ENCODE measurements at places on chromosomes 5 and 9.

DNA sequence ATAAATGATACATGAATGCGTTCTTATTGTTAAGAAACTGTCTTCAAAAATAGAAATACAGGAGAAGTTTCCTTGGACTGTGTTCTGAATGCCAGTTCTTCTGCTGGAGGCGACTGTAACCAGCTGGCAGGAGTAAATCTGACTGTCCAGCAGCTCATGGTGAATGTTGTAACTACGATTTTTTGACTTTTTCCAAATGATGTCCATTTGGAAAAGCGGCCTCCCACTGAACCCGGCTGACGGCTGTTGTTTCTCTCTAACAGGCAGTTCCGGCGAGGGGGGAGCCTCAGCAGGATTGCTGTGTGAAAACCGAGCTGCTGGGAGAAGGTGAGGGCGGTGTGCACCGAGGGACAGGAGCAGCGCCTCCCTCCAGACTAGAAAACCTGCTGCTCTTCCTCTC, 91.9 kb downstream of the EHMT1 start:
- no peak for DNase-seq

- DNase-seq: no peak
Measured at GRCh38 chr9:4620057-4620765, 41.9 kb upstream of the PLPP6 start.

- no peak for DNase-seq
Measured at GRCh38 chr9:76926324-76926741, 20.4 kb upstream of the PRUNE2 start.

GRCh38 chr5:76082772-76083554, at the start of gene SV2C:
Gene SV2C (plus strand): TSS chr5:76083383. CDS start chr5:76131751, 48,368 bp downstream.
- DNase-seq: no peak

- DNase-seq: peak; percentile 16
Measured at GRCh38 chr9:92669527-92669889, 423 bp downstream of the IPPK start.

DNA sequence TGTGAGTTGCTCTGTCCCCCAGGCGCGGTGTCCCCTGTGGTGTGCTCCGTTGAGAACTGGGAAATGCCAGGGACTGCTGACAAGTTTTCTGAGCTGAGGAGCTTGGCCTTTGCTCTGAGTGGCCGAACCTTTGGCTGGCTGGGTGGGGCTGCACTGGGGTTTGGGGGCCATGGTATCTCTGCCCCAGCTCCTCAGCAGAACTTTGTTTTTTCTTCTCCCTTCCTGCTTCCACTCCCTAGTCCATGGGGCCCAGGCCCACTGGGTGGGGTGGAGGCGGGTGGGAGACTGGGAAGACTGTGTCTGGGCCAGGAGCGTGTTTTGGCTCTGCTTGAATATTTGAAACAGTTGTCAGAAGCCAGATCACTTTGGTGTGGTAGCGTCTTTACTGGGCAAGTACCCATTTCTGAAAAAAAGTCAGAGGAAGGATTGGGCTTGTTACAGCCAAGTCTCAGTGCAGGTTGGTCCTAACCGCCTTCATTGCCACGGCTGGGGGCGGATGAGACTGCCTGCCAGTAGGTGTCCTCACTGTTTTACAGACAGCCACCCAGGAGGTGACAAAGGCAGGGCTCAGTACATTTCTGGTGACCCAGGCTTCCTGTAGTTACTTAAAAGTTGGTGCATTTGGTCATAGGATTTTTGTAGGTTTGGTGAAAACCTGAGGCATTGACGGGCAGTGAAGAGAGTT, 92.7 kb downstream of the DAB2IP start:
- DNase-seq: no peak

GRCh38 chr5:177455036-177455660, 8.5 kb downstream of the PRR7 start:
- peak; percentile 86 for DNase-seq

- DNase-seq: no peak
Measured at GRCh38 chr9:92774274-92774673, 9.6 kb upstream of the BICD2 start.

DNA sequence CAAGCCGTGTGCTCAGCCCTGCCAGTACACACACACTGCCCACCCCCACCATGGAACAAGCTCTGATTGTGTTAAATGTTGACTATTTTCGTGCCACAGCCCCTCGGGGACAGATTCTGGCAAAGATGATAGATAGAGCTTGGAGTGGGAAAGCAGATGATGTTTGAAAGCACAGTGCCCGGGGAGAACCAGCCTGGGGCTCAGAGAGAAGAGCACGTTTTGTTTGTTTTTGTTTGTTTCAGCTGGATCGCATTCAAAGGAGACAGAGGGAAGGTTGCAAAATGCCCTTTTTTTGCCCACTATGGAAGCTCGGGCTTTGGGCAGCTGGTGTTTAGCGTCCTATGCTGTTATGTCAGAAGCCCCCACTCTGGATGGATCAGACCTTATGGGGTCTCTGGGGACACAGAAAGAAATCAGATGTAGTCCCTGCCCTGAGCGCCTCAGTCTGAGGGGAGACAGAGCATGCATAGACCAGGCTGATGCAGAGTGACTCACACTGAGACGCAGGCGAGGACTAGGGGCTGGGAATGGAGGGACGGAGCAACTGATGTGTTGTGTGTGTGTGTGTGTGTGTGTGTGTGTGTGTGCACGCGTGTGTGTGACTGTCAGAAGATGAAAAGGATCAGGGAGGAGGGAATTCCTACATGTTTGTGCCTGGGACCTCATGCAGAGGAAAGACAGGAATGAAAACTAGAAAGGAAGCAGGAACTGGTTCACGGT, 229.7 kb downstream of the MELK start:
- DNase-seq: no peak

DNA sequence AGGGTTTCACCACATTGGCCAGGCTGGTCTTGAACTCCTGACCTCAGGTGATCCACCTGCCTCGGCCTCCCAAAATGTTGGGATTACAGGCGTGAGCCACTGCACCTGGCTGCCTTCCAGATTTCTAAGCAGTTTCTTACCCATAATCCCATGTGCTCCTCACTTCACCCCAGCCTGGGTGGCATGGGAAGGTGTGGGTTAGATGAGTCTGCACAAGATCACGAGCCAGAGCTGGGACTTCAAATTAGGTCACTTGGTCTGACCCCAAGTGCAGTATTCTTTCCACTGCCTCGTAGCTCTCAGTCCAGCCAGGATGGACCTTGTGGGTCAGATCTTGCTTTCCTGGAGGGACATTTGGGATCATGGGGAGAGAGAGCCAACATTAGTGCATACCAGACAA, 37.5 kb upstream of the STRBP start:
- DNase-seq: no peak

GRCh38 chr9:90307167-90307833, 335.3 kb downstream of the DIRAS2 start:
- DNase-seq: no peak

DNA sequence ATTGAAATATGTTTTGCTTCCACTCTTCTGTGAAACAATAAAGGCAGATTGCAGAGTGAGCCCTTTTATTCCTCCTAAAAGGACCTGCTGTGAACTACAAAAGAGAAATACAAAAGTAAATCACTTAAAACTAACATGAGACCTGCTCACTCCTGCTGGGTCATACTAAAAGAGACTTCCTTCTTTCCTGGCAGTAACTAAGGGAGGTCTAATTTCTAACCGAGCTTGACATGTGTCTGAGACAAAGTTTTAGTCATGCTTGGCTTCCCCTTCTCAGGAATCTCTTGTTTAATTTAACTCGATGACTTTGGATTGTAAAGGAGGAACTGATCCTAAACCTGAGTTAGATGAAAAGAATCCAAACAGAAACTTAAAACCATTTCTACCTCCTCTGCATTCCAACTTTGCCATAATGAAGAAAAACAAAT, 86.4 kb upstream of the CDH6 start:
- no peak for DNase-seq

GRCh38 chr5:109063223-109063622, 315.5 kb downstream of the FER start:
- DNase-seq: no peak

DNA sequence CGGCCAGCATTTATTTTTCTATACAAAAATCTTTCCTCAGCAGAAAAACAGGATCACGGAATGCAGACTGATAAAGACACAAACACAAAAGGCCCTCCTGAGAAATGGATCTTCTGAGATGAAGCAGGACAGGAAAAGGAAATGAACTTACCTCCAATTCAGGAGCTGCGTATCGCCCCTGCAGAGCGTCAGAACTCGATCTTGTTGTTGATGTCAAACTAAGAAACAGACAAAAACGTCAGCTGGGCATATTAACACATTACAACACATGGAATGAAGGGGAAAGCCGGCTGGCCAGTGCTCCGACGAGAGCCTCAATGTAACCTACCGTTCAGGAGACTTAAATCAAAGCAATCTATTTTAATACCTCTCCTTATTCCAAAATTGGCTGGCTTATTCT, 105.1 kb downstream of the SERINC5 start:
- no peak for DNase-seq

GRCh38 chr5:39201781-39202596, 17.4 kb downstream of the FYB1 start:
- DNase-seq: no peak

DNA sequence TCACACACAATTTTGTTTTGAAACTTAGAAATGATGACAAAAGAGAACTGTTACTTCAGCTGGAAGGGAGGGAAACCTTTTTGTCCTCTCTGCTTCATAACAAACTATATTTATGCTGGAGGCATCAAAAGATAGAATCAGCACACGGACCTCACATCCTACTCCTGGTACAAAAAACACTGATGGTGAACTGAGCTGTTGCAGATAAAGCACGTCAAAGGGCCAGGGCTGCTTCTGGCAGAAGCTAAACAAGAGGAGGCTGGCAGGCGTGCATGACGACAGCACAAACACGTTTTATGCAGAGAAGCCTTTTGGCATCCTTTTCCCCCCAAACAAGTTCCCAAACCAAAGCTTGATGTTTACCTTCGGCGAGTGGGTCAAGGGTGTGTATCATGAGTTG, 169.6 kb downstream of the SLC24A2 start:
- DNase-seq: no peak

GRCh38 chr5:94540856-94541494, 77.4 kb downstream of the KIAA0825 start:
- no peak for DNase-seq

GRCh38 chr5:142316051-142316450, 8.8 kb downstream of the SPRY4 start:
- DNase-seq: no peak

DNA sequence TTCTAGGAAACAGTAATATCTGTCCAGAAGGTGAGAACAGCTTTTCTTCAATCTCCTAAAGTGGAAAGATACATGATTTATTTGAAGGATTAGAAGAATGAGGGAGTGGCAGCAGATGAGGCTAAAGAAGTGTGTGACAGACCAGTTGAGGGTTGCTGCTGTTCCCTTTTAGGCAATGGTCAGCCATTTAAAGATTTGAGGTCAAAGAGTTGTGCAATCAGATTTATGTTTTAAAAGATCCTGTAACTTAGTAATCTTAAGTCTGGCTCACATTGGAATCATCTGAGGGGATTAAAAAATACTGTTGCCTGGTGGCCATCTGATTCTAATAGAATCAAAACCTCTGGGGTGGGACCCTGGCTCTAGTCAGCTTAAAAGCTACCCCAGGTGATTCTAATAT, 4.3 kb upstream of the SGCD start:
- no peak for DNase-seq

- DNase-seq: no peak
Measured at GRCh38 chr5:141800617-141801016, 77.6 kb downstream of the PCDH1 start.

DNA sequence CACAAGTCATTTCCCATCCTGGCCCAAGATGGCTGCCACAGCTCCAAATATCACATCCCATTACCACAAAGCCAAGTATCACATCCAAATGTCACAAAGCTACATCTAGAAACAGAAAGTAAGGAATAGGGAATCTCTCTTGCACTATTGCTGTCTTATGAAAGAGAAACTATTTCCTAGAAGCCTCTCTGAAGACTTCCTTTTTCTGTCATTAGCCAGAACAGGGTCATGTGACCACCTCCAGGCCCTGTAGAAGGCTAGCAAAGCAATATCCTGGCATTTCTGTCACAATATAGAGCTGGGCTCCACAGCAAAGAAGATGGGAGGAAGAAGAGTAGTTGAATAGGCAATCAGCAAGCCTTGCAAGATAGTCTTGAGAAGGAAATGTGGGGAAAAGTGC, 99.2 kb downstream of the SH3TC2 start:
- no peak for DNase-seq

DNA sequence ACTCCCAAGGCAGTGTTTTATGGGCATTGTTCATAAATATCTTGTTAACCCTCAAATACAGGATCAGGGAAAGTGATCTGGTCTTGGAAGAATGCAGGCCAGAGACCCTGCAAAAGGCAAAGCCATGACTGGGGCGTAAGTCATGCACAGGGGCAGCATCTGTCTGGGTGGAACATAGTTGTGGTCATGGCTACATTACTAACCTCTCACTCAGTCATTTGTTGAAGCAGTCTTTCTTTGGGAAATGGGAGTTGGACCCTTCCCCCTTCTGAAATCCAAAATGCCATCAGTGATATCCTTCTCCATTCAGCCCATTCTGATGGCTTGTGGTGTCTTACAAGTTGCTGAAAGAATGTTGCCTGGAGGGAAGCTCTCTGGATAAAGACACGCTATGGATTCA, 68.1 kb downstream of the GDNF start:
- DNase-seq: no peak

DNA sequence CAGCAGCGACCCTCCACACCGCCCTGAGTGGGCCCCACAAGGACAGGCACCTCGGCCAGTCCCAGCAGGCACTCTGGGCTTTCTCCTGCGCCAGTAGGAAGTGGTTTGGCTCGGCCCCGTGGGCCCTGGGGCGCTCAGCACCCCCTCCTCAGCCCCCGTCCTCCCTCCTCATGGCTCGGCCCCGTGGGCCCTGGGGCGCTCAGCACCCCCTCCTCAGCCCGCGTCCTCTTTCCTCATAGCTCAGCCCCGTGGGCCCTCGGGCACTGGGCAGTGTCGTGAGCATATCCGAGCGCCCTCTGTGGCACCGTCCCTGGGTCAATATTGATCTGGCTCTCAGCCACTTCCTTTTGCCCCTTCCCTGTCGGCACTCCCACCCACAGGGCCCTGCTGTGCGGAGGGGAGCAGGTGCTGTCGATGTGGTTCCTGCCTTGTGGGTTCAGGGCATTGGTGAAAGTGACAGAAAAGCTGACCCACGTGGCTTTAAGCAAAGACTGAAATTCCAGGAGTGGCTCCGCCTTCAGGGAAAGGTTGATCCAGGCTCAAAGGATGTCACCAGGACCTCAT, 5.5 kb upstream of the SCGB3A1 start:
- no peak for DNase-seq

GRCh38 chr5:180486636-180487149, 7.5 kb upstream of the CNOT6 start:
- DNase-seq: no peak

GRCh38 chr9:70488793-70489105, 74.3 kb upstream of the KLF9 start:
- no peak for DNase-seq

DNA sequence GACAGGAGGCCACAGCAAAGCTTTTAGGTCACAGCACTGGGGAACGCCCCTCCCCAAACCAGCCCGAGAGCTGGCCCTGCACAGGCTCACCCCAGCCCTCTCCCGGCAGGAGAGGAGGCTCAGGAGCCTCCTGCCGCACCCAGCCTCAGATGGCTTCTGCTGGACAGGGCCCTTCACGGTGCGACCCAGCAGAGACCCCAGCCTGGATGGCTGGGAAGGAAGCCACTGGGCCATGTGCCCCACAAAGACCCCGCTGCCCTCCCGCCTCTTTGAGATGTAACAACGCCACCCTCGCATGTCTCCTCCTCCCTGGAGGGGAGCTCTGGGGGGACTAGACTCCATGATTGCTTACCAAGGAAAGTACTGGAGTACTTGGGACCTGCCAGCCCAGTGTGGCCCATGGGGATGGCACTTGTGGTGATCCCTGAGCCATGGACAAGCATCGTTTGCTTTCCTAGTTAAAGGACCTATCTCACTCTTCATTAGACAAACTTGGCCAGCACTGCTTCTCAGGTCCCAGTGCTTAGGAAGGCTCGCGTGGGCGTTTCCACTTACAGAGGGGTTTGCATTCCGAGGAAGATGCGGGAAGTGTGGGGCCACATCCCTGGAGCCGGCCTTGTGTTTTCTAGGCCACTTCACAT, 9.0 kb downstream of the MYMK start:
- no peak for DNase-seq

Measured in stimulated activated CD8-positive, alpha-beta memory T cell treated with anti-CD3 and anti-CD28 coated beads, Interleukin-15, amount 100 ng/mL, for 4 hours (primary cell).